ENCODE measurements at places on chromosomes 11 and 22.

GRCh38 chr22:41758231-41758630, 42.2 kb upstream of the CCDC134 start:
- no peak for DNase-seq

DNA sequence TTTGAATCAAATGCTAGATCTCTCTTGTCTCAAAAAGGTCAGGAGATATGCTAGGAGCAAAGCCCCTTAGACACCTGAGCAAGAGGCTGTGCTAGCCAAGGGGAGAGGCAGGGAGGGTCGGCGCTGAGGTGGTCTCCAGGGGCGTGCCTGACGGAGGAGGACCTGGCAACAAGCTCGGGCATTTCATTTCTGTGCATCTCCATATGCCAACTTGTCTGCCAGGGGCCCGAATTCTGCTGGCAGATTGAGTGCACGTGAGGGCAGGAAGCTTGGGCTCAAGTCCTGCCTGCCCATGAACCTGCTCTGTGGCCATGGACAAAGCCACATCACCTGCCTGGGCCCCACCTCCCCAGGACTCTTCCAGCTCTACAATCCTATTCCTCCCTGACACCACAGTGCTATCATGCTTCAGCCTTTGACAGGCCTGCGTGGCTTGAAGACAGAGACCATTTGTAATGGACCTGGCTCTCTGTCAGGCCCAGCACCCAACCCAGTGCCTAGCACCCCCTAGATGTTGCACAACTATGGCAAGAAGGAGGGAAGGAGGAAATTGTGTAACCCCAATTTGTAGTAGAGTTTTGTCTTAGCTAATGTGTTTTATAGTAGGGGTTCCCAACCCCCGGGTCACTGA, 16.3 kb upstream of the VSIG10L2 start:
- DNase-seq: no peak

DNA sequence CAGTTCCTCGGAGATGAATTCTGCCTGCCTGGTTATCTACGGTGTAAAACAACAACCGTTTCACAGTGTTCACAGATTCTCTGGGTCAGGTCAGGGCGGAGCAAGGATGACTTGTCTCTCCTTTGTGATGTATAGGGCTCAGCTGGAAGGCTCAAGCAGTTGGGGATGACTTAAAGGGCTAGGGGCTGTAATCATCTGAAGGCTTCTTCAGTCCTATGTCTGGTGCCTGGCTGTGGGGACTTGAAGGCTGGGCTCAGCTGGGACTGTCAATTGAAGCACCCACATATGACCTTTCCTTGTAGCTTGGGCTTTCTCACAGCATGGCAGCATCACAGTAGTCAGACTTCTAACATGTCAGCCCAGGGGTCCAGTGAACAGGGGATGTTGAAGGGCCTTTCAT, 29.3 kb downstream of the EIF3F start:
- no peak for DNase-seq

DNA sequence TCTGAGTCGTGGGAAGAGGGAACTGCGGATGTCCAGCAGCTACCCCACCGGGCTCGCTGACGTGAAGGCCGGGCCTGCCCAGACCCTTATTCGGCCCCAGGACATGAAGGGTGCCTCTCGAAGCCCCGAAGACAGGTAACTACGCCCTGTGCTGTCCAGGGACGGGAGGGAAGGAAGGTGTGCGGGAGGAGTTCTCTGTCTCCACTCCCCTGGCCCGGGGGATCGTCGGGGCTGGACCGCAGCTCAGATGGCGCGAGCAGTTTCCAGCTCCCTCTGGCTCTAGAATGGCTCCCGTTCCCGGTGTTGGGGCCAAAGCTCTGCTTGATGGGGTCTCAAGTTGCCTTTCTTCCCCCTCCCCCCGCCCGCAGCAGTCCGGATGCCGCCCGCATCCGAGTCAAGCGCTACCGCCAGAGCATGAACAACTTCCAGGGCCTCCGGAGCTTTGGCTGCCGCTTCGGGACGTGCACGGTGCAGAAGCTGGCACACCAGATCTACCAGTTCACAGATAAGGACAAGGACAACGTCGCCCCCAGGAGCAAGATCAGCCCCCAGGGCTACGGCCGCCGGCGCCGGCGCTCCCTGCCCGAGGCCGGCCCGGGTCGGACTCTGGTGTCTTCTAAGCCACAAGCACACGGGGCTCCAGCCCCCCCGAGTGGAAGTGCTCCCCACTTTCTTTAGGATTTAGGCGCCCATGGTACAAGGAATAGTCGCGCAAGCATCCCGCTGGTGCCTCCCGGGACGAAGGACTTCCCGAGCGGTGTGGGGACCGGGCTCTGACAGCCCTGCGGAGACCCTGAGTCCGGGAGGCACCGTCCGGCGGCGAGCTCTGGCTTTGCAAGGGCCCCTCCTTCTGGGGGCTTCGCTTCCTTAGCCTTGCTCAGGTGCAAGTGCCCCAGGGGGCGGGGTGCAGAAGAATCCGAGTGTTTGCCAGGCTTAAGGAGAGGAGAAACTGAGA, 1.4 kb downstream of the ADM start:
- no peak for DNase-seq

GRCh38 chr11:28860893-28861292, 752.7 kb downstream of the METTL15 start:
- DNase-seq: no peak

- DNase-seq: peak; percentile 95
These were observed 94.1 kb downstream of the SWAP70 start for GRCh38 chr11:9757809-9758636.
